ENCODE measurements at places on chromosomes 1 and 21.

DNA sequence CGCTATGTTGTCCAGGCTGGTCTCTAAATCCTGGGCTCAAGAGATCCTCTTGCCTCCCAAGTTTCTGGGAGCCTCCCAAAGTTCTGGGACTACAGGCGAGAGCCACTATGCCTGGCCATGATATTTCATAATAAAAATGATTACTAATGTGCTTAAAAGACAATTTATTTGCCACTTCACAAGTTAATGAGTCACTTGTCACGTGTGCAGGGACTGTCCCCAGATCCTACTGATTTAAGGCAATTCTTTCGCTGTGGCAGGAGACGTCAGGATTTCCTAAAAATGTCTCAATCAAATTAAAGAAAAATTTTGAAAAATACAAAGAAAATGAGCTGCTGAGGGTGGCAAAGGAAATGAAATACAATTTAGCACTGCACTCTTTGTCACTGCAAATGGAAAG is 43.5 kb downstream of the B3GALNT2 start:
- no peak for DNase-seq

DNA sequence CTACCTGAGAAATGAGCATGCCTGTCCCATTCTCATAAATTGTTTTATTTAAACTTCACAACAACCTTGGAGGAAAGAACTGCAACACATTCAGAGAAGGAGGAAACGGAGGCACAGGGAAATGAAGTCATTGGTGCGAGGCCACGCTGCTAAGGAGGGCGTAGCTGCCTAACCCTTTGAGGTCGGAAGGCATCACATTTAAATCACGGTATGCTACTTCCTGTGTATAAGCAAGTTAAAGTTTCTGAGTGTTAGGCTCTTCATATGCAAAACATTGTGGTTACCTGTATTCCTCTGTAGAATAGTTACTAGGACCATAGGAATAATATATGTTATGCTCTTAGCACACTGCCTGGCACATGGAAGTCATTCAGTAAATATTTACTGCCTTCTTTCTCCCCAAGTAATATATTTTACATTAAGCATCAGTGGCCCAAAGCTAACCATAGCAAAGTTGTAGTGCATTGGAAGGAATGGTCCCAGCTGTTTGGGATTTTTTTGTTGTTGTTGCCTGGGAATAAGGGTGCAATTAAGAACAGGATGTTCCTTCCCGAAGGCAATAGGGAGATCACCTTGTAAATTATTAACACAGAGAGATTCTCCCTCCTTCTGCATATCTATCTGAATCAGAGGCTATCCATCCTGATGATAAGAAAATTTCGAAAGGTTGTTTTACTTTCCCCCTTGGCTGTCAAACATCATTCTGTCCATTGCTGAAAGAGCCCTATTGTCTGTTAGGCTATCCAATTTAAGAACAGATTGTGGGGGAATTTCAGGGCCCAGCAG is 192.2 kb upstream of the C8B start:
- no peak for DNase-seq

DNA sequence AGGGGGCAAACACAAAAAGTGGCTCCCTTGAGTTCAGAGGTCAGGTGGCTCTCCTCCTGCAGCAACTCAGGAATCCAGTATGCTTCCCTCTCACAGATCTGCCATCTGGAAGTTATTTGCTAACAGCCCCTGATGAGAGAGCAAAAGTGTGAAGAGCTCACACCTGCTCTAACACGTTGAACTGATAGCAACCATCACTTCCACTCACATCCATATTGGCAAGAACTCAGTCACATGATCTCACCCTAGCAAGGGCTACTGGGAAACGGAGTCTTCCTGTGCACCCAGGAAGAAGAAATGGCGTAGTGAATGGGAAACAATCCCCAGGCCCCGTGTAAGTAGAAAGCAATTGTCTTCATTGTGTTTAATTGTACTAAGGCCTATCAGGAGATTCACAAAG is 20.7 kb upstream of the SLC45A1 start:
- DNase-seq: no peak

DNA sequence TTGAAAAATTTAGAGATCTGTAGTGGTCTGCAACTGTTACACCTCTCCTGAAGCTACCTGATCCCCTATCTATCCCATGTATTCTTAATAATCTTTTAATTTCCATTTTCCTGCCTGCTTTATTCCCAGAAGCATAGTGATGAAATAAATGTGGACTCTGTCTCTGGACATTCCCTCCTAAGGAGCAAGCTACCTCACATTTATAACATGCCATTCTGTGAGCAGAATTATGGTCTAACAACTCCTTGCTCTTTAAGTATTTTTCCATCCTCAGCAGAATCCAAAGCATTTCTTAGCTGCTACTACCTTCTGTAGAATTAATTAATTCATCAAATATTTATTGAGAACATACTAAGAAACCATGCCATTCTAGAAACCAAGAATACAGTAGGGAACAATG is 15.1 kb downstream of the CRP start:
- DNase-seq: no peak

GRCh38 chr1:99292886-99293285 is 28.6 kb downstream of the PLPPR4 start:
- DNase-seq: no peak

- DNase-seq: peak; percentile 48
Measured at GRCh38 chr1:146035048-146035423, 13.5 kb upstream of the HJV start.

DNA sequence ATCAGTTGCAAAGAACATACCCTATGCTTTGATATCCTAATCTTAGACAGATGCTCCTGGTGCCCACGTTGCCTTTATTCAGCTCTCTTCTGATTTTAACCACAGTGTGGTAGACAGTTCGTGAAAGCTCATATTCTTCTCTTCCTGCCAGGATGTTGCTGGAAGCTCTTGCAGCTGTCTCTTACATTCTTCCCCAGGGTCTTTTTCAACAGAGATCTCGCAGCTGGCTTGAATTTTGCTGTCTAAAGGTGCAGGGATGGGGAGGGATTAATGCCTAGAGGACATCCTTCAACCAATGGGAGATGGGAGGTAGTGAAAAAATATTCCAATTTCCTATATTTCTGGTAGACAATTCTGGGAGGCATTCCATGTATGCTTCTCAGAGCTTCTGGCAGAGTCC is 150.0 kb upstream of the APP start:
- peak; percentile 49 for DNase-seq

DNA sequence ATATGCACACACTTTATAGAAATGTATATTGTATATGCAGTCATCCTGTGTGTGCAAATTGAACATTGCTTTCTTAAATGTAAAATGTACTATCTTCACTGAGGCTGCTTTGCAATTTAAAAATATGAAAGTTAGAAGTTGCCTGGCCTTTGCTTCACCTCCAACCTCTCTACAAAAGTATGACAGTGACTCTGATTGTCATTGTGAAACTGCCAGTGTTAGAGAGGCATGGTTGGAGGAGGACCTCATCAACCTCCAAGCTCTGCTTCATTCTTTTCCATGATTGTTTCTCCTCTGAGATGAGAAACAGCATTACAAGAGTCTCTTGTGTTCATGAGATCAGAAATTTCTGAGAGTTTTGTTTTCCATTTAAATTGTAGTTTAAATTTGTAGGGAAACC is 185.5 kb downstream of the ZC3H11B start:
- no peak for DNase-seq

- DNase-seq: peak; percentile 53
Measured at GRCh38 chr1:92961131-92961895, at the start of gene DIPK1A. TSS of gene DIPK1A (minus strand) at chr1:92961462. CDS start at chr1:92961429, 33 bp downstream.

GRCh38 chr1:56533197-56533596 is 46.2 kb downstream of the PLPP3 start:
- DNase-seq: no peak

GRCh38 chr1:156082309-156083091 is at the start of gene MEX3A:
TSS of gene MEX3A (minus strand) at chr1:156082465. CDS start at chr1:156081998, 467 bp downstream.
- peak; percentile 78 for DNase-seq

DNA sequence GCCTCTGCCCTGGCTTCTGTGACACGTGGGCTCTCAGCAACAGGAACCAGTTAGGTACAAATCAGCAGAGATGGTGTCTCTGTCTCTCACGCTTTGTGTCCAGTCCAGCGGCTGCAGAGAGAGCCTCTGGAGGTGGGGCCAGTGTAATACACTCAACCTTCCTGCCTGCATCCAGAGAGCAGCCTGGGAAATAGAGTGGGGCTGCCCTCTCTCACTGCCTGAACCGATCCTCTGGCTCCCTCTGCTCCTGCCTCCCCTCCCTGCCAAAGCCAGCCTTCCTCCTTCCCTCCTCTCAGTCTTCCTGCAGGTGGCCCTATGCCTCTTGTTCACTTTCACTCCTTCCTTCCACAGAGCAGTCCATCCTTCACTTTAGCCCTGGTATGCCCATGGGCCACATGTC is at the start of gene ZNF648:
ZNF648 (minus strand) TSS at position 119 of the 400 bp plus-strand sequence. CDS start 3,702 bp downstream, outside the sequence.
- DNase-seq: no peak

DNA sequence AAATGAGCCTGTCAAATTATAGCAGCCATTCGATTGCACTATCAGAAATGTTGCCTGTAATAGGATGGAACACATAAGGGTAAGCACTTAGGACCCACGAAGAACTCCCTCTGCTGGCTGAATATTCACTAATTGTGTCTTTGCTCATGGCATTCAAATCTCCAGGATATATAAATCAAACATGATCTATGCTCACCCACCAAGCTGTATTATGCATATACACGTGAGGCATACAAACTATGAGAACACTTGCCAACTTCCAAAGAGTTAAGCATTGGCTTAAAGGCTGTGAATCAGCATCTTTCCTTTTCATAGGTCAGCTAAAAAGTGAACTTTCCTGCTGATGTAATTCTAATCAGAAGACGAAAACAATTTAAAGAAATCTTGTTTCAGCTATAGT is 34.5 kb downstream of the TMPRSS15 start:
- peak; percentile 37 for DNase-seq

DNA sequence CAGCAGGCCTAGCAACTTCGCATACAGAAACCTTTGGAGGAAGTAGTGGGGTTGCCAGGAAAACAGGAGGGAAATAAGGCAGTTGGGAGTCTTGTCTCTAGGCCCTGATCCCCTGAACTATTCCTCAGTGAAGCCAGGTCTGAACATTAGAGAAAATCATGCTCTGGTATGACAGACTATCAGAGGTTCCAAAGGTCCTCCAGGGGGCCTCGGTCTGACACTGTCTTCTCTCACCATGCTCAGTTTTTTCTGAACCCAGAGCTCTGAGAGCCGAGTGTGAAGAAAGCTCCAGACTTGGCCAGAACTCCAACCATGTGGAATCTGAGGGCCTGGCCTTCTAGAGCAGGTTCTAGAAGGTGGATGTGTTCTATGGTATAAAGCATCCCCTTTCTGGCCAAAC is 4.0 kb downstream of the TOMM40L start:
- DNase-seq: peak; percentile 67

DNA sequence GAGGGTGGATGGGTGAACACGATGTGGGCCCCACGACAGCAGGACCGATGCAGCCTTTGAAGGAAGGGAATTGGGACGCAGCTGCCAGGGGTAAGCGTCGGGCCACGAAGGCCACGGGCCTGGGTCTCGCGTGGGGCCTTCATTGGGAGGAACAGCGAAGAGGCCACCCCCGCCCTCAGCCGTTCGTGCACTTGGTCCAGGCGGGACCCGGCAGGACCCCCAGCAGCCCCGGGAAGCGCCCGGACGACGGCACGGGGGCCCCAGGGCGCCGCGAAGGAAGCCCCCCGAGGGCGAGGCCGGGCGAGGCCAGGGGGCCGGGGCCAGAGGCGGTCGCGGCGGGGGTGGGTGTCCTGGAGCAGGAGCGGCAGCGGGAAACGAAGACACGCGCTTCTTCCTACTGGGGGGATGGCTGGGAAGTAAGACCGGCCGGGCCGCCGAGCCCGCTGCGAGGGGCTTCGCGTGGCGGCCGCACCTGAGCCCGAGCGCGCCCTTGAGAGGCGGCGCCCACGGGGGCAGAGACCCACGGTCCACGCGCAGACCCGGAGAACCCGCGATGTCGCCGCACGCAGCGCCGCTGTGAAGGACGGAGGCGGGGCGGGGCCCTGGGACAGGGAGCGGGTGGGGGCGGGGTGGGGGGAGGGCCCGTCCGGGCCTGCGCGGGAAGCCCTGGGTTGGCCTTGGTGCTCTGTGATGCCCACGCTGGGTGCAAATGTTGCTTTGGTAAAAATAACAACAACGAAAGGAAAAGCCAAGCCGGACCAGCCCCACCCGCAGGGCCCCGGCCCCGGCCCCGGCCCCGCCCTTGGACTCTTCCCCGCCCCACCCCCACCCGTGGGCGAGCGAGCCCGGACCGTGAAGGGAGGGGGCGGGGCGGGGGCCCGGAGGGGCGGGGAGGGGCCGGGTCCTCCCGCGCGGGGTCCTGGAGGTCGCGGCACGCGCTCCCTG is 56.0 kb upstream of the ADARB1 start:
- no peak for DNase-seq

DNA sequence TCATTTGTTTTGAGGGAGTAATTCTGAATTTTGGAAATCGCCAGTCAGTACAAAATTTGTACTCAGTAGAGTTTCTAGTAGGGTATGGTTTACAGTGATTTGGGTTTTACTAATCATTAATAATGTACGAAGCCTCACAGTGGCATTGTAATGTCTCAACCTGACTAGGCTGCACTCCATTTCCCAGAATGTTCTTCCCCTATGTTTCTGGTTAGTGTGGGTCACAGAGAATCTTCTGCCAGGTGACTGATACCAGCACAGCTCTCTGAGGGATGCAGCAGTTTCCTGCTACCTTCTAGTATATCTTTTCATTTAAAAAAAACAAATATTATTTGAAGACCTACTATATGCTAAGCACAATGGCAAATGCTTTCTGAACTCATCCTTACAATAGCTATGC is 112.9 kb downstream of the PTPN14 start:
- DNase-seq: no peak

GRCh38 chr21:44874240-44874496 is 678 bp upstream of the PTTG1IP start:
- DNase-seq: no peak

DNA sequence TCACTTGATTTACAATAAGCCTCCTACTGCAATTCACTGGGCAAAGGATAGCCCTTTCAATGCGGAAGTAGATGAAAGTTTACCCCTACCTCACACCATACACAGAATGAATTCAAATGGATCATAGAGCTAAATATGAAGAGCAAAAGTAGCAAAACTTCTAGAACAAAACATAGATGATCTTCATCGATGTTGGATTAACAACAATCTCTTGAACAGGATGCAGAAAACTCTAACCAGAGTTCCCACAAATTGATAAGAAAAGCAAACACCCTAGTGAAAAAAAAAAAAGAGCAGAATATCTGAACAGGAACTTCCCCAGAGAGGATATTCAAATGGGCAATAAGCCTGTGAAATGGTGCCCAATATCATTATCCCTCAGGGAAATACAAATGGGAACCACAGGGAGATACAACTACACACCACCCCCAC is 1.9 kb upstream of the UBASH3A start:
- no peak for DNase-seq

- DNase-seq: no peak
Measured at GRCh38 chr1:168260393-168260792, 20.3 kb upstream of the TBX19 start.

- DNase-seq: no peak
Measured at GRCh38 chr1:219523411-219523810, 89.5 kb downstream of the ZC3H11B start.

DNA sequence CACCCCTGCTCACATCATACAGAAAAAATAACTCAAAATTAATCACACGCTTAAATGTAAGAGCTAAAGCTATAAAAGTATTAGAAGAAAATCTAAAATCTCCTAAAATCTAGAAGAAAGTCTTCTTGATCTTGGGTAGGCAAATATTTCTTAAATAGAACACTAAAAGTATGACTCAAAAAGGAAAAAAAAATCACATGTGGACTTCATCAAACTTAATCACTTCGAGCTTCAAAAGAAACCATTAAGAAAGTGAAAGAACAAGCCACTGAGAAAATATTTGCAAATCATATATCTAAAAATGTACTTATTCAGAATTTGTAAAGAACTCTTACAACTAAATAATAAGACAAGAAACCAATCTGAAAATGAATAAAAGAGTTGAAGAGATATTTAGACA is 32.7 kb downstream of the LRRC52 start:
- no peak for DNase-seq

Data from Kasumi-1 (cell line).